ENCODE measurements at places on chromosomes 2 and 18.

- DNase-seq = no peak
Measured at GRCh38 chr2:177395351-177396065, 2.9 kb downstream of the AGPS start.

DNA sequence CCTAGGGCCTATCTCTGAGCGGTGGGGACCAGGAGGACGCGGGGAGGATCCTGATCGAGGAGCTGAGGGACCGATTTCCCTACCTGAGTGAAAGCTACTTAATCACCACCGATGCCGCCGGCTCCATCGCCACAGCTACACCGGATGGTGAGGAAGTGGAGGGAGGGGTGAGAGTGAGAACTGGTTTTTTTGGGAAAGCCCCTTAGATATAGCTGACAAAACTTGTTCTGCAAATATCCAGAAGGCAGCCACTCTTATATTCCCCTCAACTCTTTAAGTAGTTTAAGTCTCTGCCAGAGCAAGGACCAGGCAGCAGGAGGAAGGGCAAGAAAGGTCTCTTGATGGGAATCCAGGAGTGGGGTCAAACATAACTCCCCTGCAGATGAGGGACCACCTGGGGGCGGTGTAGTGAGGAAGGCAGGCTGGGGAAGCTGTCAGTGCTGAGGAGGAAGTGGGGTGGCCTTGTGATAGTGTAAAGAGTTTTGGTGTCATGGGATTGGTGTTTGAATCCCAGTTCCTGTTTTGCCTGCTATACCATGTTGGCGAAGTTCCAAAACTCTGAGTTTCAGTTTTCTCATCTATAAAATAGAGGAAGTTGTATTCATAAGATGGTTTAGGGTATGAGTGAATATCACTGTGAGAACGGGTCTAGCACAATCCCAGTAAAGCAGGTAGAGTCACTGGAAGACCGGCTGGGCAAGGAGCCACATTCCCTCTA, 3.4 kb downstream of the NAGK start:
- DNase-seq = no peak

GRCh38 chr2:206354129-206354528, 79.7 kb downstream of the ZDBF2 start:
- no peak for DNase-seq

DNA sequence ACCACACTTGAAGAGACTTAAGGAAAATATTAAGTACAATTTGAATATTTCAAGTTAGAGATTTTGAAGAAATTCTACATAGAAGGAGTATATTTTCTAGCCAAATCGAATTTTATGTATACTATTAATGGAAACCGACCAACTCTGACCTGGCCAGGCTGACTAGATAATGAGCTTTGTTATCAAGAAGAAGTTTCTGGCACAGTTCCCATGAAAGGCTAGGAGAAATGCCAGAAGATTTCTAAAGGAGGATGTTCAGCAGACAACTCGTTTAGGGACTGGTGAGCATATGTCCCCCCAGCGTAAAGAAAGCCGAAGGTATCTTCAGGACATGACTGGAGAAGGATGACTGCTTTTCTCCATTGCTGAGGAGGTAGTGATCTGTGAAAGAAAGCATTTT, 127.3 kb downstream of the DIS3L2 start:
- DNase-seq = peak; percentile 25

DNA sequence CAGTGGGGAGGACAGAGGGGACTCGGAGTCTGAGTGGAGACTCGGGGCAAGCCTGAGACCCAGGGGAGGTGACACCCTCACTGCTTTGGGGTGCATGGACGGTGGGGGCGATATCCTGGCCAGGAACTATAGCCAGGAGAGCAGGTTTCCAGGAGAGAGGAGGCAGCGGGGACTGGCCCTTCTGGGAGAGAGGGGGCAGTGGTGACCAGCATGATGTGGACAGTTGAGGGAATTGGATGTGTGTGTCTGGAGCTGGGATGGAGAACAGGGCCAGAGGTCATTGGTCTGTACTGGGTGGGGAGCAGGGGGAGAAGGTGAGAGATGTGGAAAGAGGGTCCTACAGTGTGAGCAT, 63.6 kb downstream of the ACKR3 start:
- DNase-seq = no peak
